Fibroblast of the aortic adventitia (primary cell): ENCODE measurements at places on chromosomes 12 and 14. TPM values are rescaled to one million over a fixed set of nuclear protein-coding genes. Genes with fewer than 3 reads are reported as not detected.

DNA sequence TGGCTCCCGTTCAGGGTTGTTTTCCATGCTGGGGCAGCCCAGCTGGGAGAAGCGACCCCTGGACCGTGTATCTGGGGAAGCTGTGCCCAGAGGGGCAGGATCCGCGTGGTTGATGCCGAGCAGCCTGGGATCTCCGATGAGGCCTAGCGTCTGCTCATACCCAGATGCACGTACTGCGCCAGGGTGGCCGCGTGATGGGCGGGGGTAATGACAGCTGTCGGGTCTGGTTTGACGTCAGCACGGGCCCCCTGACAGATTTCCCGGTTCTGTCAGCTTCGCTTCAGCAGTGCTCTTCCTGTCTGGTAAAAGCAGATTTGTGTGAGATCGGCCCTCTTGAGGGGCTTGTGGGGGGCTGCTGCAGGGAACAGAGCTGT lies 147.3 kb downstream of the TSPAN9 start:
- DNase-seq, result no peak

Gene CD4
- 1.6 TPM in 1 of 2 replicates, not detected in the other for total RNA-seq

DNA sequence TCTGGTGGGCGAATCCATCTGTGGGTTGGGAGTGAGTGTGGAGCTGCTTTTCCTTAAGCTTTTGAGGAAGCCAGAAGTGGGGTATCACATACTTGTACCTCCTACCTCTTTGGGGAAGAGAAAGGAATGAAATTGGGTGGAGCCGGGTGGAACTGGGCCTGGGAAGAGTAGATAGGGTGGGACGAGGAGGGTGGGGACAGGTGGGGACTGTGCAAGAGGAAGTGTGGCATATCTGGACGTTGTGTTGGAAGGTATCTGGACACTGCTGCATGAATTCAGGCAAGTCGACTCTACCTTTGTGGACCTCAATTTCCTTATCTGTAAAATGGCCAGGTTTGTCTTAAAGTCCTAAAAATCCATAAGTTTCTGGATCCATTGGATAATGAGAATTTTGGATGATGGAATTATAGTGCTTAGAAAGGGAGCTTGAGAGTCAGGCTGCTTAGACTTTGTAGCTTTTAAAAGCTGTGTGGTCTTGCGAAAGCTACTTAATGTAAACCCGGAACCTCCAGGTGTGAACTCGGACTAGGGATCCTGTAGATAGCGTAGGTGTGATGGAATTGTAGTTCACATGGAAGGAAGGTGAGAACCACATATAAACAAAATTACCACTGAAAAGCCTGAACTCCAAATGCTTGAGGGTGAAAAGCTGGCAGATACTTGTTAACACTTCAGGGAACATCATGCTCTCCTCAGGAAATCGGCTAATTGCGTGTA lies 2.1 kb downstream of the VRTN start:
- no peak for DNase-seq

GRCh38 chr14:45140661-45141187 lies 5.0 kb downstream of the FANCM start:
- no peak for DNase-seq

DNA sequence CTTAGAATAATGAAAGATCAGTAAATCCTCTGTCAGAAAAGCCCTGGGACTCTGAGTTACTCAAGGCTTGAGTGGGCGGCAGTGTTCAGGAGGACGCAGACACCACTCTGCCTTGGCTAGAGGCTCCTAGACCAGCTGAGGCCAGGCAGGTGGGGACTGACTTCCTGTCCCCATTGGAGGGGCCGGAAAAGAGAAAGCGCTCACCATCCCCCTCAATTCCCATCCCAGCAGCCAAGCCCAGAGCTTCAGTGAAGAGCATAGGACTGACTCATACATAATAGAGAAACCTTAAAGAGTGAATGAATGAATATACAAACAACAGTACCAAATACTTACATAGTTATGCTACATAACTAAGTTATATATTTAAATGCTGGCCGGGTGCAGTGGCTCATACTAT lies 62.0 kb downstream of the PLEKHG7 start:
- DNase-seq, result no peak

Gene C12orf50
- not detected in 2 replicates for total RNA-seq

DNA sequence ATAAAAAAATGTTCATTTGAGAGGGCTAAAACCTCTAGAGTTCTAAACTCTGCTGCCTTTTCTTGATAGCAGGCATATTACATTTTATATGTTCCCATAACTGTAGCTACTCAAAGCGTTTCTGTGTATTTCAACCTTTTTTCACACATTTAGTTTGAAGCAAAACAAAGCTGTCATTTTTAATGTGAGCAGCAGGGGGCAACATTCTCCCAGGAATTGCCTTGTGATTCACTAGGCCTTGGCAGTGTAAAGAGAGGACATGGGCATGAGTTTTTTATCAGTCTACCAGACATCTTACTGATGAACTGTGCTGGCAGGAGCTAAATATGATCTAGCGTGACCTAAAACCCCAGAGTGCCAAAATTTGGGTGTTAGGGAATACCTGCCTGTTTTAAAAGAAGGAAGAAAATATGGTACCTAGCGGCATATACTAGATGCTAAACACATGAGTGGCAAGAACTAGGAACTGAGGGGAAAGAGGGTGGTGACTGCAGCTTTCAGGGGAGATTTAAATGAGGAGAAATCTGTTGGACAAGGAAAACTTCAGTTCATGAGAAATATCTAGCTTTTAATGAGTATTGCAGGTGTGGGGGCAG lies 65.3 kb downstream of the IFT43 start:
- peak; percentile 78 for DNase-seq

Gene SVOP
- not detected in 2 replicates for total RNA-seq

Gene SSPN
- total RNA-seq, result 9.3 and 23.0 TPM in 2 replicates

Gene TAS2R30
- 6.9 and 16.4 TPM in 2 replicates for total RNA-seq

Gene PSMB11
- not detected in 2 replicates for total RNA-seq

Gene ST8SIA1
- 4.6 and 13.7 TPM in 2 replicates for total RNA-seq

Gene SYT1
- 5.6 and 43.3 TPM in 2 replicates for total RNA-seq

DNA sequence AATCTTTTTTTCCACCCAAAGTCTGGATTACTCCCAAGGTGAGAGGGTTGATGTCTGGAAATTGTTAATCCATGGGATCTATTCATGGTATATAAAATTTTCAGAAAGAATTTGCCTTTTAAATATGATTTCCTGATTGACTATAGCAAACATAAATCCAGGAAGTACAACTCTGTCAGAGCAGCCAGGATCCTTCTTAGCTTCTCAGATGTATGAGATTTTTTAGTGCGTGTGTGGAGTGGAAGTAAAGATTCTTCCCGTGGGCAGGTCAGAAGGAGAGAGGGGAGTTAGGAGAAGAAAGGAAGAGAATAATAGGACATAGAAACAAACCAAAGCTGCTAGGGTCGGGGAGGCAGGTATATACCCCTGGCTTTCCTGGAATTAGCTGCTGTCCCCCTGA lies 159.3 kb downstream of the FBXL14 start:
- DNase-seq, result no peak

DNA sequence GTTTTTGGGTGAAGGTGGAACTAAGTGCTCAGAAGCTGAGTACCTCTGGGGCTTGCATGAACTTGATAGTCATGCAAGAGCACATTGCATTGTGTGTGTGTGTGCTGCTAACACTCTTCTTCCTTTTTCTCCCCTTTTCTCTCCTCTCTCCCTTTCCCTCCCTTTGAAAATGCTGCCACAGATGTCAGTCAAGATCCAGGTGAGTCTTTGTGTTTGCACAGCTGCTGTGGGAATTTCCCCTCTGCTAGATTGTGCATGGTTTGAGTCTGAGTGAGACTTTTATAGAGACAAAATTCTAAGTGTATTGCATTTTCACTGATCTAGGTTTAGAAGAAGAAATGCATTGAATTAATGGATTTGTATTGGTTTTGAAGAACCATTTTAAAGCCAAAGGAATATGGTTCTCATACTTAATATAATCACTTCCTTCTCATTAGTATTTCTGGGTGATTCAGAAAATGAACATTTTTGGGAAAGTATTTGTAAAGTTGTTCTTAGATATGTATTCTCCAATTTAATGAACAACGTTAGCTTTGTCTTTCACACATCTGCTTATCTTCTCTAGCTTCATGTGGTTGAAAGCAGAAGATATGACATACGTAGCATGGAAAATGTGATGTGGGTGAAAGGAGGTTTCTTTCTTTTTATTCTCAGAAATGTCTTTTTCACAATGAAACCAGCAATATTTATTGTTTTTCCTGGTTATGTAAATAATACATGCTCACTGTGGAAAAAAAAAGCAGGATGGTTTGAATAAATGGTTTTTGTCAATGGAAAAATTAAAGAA lies 108.5 kb downstream of the NRXN3 start:
- no peak for DNase-seq

Gene ZNF84
- total RNA-seq, result 25.9 and 26.7 TPM in 2 replicates

- DNase-seq, result no peak
Observed at GRCh38 chr12:117853600-117853999, 115.2 kb downstream of the KSR2 start.

GRCh38 chr12:78928200-78929074 lies 63.9 kb downstream of the SYT1 start:
- DNase-seq, result peak; percentile 87

Gene IFT81
- 20.4 and 30.8 TPM in 2 replicates for total RNA-seq

DNA sequence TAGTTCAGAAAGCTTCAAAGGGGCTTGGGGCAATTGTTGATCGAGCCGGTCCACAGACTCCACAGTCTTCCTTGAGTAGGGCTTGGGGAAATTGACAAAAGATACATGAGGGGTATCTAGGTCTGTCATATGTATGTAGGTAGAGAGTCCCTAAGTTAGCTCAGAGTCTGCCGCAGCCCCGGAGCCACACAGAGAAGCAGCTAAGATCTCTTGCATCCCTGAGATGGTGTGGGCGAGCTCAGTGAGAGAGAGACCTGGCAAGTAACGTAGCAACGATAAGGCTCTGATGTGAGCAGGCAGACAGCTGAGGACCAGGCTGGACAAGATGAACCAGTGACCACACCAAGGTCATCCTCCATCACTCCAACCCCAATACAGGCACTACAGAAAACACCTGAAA lies 297.6 kb downstream of the TMEM132D start:
- no peak for DNase-seq

GRCh38 chr14:90812109-90812508 lies 4.1 kb downstream of the TTC7B start:
- no peak for DNase-seq

DNA sequence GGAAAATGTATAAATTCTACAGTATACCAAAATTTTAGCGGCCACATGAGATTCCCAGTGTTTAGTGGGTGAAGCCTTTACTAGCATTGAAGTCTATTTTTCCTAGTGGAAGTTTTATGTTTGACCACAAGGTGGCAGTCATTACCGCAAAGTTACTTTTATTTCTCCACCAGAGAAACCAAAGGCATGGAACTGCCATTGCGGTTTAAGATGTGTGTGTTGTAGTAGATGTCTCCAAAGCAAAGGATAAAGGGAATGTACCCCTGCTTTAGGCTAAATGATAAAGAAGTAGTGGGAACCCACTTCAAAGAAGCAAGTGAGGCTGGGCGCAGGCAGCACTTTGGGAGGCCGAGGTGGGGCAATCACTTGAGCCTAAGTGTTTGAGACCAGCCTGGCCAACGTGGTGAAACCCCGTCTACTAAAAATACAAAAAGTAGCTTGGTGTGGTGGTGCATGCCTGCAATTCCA lies 140.5 kb downstream of the PRKCH start:
- peak; percentile 88 for DNase-seq

GRCh38 chr12:109888179-109889020 lies 8.1 kb upstream of the GLTP start:
- peak; percentile 95 for DNase-seq

Gene OR6C2
- not detected in 2 replicates for total RNA-seq

Gene ASPG
- total RNA-seq, result not detected in 2 replicates

Gene FLRT2
- total RNA-seq, result 48.6 and 72.3 TPM in 2 replicates

DNA sequence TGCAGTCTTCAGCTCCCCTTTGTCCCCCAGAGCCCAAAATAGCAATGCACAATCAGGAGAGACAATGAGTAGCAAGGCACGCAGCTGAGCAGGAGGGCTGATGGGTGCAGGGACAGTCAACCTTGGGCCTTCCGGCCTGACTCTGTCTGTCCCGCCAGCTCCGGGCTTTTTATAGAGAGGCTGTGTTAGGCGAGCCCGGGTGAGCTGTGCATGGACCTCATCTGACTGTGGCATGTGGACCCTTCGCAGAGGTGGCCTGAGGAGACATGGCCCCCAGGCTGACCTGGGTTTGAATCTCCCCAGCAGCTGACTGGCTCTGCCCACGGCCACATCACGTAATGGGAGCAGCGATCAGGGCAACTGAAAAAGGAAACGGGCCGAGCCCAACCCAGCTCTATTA lies 177.9 kb downstream of the TSPAN9 start:
- no peak for DNase-seq

- no peak for DNase-seq
Observed at GRCh38 chr14:89728964-89729363, 225.6 kb downstream of the EFCAB11 start.

DNA sequence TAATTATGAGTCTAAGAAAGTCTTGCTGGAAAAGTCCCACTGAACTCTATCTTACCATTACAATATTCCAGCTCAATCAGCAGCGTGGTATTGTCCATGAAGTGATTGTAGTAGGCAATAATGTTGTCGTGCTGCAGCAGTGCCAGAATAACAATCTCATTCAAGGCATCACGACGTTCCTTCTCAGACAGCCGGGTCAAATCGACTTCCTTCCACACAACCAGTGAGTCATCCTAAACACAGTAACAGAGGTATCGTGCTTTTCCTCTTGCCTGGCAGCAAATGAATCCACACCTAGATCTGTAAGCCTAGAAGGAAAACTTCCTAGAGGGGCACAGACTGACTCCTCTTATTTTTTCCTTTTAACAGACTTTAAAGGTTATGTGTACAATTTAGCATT lies 2.9 kb downstream of the NEK9 start:
- DNase-seq, result peak; percentile 73

Gene LALBA
- not detected in 2 replicates for total RNA-seq

DNA sequence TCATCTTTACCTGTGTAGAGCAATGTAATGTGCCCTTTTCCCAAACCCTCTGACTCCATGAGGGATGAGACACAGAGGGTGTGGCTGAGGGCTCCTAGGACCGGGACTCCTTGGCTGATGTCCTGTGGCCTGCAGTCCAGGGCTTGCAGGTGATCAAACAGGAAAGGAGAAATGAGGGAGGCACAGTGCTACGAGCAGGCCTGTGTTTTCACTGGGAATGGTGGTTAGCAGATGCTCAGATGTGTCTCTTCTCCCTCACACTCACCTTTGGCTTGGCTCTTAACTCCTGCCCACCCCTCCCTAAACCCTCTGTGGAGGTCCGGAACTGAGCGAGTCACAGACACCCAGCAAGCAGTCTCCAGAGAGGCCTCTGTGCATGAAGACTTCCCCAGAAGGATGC lies 254.4 kb downstream of the DAD1 start:
- DNase-seq, result no peak

Gene IFI27
- total RNA-seq, result 20.2 and 78.2 TPM in 2 replicates

Gene OR4K17
- total RNA-seq, result not detected in 2 replicates

GRCh38 chr12:2413301-2413700 lies 360.5 kb downstream of the CACNA1C start:
- no peak for DNase-seq

Gene DHRS4
- total RNA-seq, result 21.4 and 58.4 TPM in 2 replicates

DNA sequence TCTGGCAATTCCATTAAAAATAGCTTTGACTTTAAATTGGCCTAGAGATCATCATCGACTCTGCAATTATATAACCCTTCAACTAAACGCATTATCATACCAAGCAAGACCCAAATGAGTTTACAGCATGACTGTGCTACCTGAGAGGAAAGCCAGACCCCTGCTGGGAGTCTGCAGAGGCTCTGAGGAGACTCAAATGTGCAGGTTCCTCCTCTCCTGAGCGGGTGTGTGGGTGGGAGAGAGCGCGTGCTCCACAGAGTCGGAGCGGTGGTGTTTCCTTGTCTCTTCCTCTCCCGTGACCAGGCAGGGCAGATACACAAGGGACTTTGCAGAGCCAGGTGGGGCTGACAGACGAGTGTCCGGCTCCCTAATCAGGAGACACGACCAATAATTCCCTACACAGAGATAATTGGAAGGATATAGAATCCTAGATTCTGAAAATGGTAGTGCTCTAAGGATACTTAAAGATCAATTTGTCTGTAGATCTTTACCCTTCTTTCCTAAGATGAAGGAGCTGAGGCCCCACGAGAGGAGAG lies 74.1 kb downstream of the SLC8A3 start:
- no peak for DNase-seq
